NCI-H1105 treated with DMSO at 0.1 percent for 48 hours (cell line): ENCODE measurements at places on chromosomes 12 and 14.

GRCh38 chr14:93510056-93510455 is 79.3 kb downstream of the UNC79 start:
- no peak for DNase-seq

GRCh38 chr12:92134638-92135274 is 10.9 kb downstream of the BTG1 start:
- no peak for DNase-seq

GRCh38 chr14:75442166-75442565 is 14.3 kb downstream of the JDP2 start:
- DNase-seq: no peak

DNA sequence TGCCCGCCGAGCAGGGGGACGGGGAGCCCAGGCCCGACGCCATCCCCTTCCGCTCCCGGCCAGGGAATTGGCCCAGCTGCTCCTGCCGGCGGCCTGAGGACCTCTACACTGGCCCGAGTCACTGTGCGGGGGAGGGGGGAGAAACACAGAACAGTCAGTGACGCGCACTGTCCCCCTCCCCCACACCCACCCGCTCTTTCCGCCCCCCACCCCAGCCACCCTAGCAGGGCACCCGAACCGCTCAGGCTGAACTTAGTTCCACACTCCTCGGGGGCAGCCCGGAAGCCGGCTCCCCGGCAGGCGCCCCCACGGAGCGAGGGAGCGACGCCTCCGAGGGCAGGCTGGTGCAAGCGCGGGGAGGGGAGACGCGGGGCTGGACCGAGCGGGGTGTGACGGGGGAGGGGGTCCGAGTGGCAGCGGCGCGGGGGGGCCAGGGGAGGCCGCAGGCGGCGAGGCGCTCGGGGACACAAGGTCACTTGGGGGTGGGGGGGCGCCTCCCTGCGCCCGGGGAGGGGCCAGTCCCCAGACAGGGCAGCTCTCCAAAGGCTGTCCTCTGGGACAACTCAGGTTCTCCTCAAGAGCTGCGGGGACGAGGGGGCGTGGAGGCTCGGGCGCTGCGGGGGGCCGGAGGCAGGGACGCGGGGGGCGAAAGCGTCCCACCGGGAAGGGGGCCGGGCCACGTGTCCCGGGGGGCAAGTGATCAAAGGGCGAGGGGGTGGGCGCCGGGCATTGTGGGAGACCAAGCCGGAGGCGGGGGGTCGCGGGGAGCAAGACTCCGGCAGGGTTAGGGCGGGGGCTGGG is 648 bp downstream of the CHD4 start:
- no peak for DNase-seq
